ENCODE measurements at places on chromosomes 6 and 20.

- no peak for DNase-seq
These were observed 16.7 kb upstream of the NEDD9 start for GRCh38 chr6:11248974-11249761.

- DNase-seq: no peak
These were observed 25.1 kb downstream of the FRK start for GRCh38 chr6:116035616-116036015.

- DNase-seq: no peak
These were observed 110.3 kb upstream of the TCF21 start for GRCh38 chr6:133778414-133779130.

DNA sequence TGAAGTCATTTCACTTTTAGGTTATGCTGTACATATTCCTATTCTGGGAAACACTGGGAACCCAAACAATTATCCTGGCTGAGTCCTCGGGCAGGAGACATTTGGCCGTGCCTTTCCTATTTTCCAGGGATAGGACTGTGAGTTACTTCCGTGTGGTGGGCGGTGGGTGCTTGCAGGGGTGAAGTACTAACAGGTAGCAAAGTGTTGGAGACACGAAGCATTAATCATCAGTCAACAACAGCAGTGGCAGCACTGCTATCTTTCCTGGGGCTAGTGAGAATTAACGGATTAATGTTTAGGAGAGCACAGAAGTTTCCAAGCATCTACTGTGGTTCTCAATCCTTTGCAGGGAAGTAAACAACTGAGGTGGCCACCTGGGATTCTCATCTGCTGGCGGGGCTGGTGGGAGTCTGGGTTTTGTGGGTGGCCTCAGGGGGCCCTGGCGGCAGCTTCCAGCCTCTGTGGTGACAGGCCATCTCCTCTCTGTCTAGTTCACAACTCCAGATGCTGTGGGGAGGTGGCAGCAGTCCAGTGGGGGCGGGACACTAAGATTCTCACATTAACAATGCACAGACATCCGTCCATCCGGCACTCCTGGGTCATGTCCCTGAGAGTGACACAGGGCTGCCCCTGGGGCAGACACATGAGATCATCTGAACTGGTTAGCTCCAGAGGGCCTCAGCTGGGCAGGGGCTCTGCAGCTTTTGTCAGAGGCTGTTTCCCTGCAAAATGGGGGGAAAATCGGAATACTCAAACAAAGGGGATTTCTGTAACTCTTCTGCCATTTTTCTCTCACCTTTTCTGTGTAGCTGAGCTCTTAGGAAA, 90.9 kb downstream of the GJA10 start:
- no peak for DNase-seq

DNA sequence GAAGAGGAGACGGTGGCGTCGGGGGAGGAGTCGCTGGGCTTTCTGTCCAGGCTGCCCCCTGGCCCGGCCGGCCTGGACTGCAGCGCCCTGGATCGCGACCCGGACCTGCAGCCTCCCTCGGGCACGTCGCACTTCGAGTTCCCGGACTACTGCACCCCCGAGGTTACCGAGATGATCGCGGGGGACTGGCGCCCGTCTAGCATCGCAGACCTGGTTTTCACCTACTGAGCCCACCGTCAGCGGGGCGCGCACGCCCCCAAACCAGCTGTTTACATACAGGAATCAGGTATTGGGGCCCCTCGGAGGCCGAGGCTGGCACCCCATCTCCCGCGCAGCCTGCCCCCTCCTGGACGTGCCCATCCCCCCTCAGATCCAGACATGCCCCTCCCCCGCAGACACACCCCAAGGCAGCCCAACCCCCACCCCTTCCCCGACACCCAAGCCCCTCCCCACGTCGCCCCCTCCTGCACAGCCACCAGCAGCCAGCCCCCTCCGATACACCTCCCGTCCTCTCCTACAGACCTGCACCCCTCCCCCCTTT, 1.4 kb downstream of the SOX12 start:
- DNase-seq: no peak

- no peak for DNase-seq
These were observed 42.2 kb upstream of the OSTM1 start for GRCh38 chr6:108116546-108117426.

DNA sequence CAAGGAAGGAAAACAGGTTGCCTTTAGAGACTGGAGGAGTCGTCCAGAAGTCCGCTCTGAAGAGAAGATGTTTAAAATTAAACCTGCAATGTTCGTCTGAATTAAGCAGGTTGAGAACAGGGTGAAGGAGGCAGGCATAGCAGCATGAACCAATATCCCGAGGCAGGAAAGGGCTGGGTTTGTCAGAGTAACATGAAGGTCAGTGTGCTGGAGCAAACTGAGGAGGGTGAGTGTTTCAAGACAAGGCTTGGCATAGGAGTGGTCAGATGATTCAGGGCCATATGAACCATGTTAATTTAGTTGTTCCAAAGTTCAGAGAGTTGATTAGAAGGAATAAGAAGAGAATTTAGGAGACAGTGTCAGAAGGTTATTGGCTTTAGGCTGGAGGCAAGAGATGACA, 93.3 kb downstream of the UTRN start:
- no peak for DNase-seq

- DNase-seq: no peak
These were observed 16.9 kb upstream of the FANCE start for GRCh38 chr6:35435074-35435837.

GRCh38 chr6:54614499-54615195, 231.9 kb upstream of the FAM83B start:
- DNase-seq: no peak

- DNase-seq: no peak
These were observed 27.7 kb downstream of the IL20RA start for GRCh38 chr6:137017081-137017480.

GRCh38 chr6:56835612-56836011, 119.3 kb upstream of the BEND6 start:
- DNase-seq: no peak

- no peak for DNase-seq
These were observed 4.6 kb downstream of the VARS2 start for GRCh38 chr6:30918670-30919069.

DNA sequence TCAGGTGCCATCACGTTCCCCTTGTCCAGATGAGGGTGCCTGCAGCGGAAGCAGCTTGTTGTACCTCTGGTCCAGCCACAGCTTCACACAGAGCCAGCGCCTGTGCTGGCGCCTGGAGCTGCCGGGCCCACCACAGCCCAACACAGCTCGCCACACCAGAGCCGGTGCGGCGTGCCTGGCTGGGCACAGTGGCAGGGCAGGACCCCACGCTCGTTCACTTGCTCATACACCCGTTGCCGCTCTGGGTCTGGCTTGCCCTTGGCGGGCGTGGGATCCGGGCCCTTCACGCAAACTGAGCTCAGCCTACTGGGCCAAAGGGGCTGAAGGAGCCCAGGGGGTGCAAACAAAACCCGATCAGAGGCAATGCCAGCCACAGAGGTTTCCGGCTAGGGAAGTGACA, 492.5 kb upstream of the MANEA start:
- no peak for DNase-seq

DNA sequence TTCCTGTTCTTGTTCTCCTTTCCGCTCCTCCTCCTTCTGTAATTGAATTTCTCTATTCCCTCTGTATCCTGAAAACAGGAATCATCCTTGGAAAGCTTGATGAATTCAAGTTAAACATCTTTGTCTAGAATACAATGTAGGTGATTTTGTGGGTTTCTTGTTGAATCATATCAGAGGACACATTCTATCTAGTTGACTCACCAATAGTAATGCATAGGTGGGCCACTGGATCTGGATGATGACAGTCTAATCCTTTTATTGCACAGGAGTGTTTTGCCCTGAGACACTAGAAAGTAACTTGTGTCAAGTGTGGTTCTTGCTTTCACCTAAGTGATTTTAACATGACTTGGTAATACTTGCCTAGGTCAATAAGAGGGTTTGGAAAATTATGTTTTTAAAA, 164.3 kb downstream of the RFPL4B start:
- no peak for DNase-seq

DNA sequence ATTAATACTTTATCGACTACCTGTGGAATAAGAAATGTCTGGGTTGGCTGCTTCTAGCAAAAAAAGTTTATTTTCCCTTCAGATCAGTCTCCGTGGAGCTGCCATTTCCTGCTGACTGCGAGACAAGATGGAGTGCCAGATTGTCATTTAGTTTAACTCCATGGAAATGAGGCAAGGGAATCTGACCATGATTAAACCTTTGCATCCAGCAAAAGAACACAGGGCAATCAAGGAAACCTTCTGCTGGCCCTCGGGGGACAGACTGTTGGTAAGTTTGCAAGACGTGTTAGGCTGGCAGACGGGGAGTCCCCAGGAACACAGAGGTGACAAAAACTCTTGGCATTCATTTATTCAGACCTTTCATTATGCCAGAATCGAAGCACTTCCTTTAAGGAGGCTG, 52.2 kb upstream of the SPACA1 start:
- DNase-seq: no peak

DNA sequence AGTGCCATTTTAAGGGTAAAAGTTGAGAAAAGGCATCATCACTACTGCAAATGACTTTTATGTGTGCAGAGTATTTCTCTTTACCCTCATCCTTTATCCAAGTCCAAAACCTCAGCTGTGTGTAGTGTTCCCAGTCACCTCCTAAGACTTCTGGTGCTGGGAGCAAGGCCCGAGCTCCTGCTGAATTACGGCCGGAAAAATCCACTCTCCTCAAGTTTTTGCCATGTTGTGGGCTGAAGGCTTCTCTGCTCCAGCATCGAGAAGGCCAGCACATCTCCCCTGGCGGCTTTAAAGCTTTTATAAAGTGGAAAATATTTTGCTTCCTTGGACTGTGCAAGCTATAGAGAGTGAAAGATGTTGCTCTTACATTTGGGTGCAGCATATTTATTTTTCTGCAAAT, 153.2 kb upstream of the THBS2 start:
- no peak for DNase-seq

GRCh38 chr6:21595285-21596144, 2.0 kb downstream of the SOX4 start:
- DNase-seq: no peak

- no peak for DNase-seq
These were observed 151.0 kb upstream of the HEY2 start for GRCh38 chr6:125598422-125598821.

- no peak for DNase-seq
These were observed 396.4 kb downstream of the BCKDHB start for GRCh38 chr6:80502871-80503270.

DNA sequence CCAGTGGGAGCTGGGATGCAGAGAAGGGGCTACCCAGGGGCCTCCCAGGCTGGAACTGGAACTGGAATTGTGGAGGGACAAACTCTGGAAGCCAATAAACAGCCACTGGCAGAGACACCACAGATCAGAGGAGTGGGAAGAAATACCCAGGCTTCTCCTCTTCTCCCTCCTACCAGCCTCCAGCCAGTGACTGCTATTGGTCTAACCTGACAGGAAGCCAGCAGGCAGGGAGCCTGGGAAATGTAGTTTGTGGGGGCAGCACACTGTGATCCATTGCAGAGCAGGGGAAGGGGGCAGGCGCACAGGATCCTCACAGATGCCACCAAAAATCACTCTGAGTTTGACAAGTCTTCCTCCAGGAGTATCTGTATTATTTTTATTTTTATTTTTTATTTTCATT, 12.1 kb upstream of the MLN start:
- DNase-seq: no peak

GRCh38 chr20:16241911-16242310, 331.3 kb downstream of the KIF16B start:
- no peak for DNase-seq

GRCh38 chr6:79239536-79240168, 5.2 kb upstream of the HMGN3 start:
- no peak for DNase-seq

DNA sequence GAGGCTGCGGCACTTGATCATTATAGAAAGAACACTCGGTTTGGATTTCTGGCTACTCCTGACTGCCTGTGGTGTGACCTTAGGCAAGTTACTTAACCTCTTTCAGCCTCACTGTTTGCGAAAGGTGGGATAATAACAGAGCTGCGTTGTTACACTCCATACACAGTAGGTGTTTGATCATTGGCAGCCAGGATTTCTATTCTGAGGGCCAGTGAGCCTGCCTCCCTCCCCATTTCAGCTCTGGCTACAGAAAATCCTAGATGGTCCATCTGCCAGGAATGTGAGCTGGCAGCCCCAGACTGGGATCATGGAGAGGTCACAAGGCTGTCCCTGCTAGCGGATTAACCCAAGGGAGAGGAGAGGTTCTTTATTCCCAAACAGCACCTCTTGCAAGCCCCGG, 2.7 kb downstream of the KCNB1 start:
- DNase-seq: no peak

GRCh38 chr6:6246544-6246943, 73.9 kb downstream of the F13A1 start:
- DNase-seq: no peak

DNA sequence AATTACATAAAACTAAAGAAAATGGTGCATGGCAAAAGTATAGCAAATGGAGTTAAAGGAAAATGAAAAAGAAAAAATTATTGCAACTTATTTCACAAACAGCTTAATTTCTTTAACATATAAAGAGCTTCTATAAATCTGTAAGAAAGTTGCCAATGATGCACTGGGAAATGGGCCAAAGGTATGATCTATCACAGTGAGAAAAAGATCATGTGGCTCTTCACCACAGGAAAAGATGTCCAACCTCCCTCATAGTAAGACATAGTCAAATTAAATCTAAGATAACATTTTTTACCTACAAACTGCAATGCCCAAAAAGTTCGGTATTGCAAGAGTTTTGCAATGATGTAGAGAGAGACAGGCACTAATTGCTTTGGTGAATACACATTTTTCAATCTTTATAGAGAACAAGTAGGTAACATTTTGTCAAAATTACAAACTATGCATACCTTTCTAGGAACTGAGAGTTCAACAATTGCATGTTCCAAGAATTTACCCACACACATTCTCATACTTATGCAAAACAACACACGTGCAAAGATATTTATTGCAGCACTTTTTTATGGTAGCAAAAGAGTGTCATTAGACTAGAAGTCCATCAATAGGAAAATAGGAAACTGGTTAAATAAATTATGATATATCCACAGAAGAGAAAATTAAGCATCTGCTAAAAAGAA, 372.6 kb downstream of the QKI start:
- DNase-seq: no peak

DNA sequence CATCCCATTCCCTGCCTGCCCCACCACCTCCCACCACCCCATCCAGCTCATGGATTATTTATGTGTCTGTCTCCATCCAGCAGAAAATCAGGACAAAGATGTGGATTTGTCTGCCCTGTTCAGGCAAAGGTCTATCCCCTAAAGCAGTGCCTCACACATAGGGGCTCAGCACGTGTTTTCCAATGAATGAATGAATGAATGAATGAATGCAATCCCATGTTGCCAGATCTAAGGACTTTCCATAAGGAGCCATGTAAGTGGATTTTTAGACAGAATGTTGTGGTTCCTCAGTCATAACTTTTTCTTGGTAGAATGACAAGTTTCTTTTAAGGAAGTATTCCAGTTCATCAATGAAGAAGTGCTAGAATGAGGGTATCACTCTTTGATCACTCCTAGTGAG, 133.7 kb downstream of the RNASET2 start:
- DNase-seq: no peak

GRCh38 chr6:144219056-144219685, 66.0 kb upstream of the UTRN start:
- DNase-seq: no peak

GRCh38 chr6:7106215-7106751, 1.5 kb upstream of the RREB1 start:
- DNase-seq: no peak
